ENCODE measurements at places on chromosomes 7 and 10.

- DNase-seq: no peak
Measured at GRCh38 chr10:48536916-48537890, 67.7 kb downstream of the ARHGAP22 start.

DNA sequence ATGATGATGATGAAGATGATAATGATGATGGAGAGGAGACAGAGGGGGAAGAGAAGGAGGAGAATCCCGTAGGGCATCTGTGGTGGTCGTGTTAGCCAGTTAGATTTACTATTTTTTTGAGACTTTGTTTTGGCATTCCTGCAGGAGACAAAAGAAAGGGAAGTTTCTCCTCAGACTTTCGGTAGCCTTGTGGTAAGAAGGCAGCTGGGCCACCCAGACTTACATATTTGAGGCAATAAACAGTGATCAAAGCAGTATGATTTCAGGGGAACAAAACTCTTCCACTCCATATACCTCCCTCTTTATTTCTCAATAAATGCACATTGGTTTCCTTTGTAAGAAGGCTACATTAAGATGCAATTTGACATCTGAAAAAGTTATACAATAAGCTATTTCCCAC lies 32.4 kb upstream of the BICC1 start:
- no peak for DNase-seq

DNA sequence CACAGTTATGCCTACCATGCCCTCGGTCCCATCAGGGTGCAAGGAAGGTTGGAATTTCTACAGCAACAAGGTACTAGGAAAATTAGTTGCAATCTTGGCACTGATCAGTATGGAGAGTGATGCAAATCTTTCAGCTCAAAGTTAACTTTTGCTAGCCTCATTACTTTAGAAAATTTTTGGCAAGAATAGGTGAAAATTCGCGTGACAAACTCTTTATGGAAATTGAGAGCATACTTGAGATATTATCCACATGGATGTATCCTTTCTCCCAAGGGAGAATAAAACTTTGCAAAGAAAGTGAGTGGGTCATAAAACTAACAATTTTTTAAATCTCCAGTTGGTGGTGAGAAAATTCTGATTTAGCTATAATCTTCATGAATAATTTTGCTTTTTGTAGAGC lies 71.1 kb upstream of the SLC39A12 start:
- no peak for DNase-seq

- DNase-seq: no peak
Measured at GRCh38 chr7:1638215-1638661, 31.8 kb upstream of the ELFN1 start.

- no peak for DNase-seq
Measured at GRCh38 chr10:24744946-24745345, 21.3 kb upstream of the ARHGAP21 start.

- no peak for DNase-seq
Measured at GRCh38 chr7:156153590-156153989, 341.3 kb upstream of the SHH start.

- no peak for DNase-seq
Measured at GRCh38 chr10:79404231-79404609, 41.2 kb downstream of the ZCCHC24 start.

DNA sequence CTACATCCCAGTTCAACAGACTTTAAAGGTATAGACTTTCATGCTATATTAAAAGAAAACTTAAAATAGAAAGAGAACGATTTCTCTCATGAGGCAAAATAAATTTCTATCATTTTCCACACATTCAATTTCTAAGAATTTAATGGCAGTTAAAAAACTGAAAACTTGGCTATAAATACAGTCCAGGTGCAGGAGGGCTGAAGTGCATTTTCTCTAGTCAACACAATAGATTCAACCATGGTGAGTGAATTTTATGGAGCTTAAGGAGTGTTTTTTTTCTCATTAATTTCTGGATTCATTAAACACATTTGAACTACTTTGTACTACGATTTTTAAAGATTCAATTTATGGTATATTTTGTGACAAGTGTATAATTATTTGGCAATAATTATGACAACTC lies 240.8 kb upstream of the SLC26A5 start:
- no peak for DNase-seq

DNA sequence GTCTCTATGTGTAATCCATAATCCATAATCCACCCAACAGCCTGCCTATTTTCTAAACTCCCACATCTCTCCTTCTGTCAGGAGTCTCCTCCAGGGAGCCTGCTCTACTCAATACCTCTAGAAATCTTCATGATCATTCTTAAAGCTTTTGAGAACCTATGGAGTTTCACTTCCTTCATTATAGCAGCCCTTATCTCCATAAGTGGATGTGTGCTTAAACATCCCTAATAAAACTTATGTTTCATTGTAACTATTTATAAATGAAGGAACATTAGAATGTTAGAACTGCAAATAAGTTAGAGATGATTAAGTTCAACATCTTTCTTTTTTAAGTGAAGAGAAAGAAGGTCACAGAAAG lies 8.5 kb downstream of the CPED1 start:
- no peak for DNase-seq

DNA sequence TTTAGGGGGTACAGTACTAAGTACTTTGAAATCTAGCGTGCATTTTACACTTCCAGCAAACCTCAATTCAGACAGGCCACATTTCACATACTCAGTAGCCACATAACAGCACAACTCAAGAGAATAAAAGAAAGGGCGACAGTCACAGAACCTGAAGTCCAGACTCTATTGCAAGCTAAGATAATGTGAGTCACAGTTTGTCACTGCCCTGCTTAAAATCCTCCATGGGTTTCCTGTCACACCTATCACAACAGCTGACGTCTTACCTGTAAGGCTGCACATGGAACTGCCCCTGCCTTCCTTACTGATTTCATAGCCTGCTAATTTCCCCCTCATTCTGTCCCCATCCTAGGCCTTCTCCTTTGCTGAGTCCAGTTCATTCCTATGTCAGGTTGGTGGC lies 16.1 kb upstream of the CDK14 start:
- no peak for DNase-seq

- no peak for DNase-seq
Measured at GRCh38 chr7:27134392-27134791, 3.8 kb upstream of the HOXA4 start.

- DNase-seq: no peak
Measured at GRCh38 chr7:149422914-149423301, 38.0 kb downstream of the ZNF777 start.

DNA sequence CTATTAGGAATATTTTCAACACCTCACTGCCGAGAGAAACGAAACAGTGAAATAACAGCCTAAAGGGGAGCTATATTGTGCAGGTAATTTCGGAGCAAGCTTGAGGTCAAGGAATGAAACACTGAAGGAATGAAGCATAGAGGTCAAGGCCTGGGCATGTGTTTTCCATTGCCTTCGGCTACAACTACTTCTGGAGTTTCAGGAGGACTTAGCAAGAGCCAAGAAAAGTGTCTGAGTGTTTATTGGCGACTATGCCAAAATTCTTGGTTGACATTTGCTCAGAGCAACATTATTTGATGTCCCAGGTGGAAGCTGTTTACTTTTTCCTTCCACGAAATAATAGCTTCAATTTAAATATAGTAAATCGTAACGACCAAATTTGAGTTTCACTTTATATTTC lies 89.6 kb upstream of the IFRD1 start:
- no peak for DNase-seq

GRCh38 chr7:151679881-151680612 lies 160.4 kb upstream of the RHEB start:
- DNase-seq: no peak

DNA sequence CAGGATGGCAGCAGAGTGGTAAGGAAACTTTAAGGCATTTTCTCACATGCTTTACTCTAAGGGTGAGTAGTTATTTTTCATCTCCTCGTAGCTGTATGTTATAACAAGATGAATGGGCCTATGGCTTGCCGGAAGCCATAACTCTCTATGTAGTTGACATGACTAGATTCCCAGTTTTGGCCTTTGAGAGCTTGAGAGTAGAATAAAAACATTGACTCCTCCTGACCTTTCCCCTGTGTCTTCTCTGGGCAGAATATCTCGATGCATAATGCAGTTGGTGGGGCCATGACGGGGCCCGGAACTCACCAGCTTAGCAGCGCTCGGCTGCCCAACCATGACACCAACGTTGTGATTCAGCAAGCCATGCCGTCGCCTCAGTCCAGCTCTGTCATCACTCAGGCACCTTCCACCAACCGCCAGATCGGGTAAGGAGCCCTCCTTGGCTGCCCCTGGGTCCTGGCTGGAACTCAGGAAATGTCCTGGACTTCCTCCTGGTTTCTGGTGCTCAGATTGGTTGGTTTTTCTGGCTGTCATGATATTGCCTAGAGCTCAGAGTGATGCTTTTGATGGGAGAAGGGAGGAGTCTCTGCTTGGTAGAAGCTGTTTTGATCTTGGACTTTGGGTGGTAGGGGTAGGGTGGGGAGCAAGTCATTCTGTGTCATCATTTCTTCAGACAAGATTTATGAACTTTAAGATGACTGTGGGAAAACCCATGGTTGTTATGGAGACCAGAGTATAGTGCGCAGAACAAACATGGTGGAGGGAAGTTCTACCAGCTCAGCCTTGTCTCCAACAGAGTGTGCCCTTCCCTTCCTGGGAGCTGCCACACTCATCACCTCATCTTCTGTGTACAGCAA lies 158.0 kb downstream of the CREB5 start:
- no peak for DNase-seq

DNA sequence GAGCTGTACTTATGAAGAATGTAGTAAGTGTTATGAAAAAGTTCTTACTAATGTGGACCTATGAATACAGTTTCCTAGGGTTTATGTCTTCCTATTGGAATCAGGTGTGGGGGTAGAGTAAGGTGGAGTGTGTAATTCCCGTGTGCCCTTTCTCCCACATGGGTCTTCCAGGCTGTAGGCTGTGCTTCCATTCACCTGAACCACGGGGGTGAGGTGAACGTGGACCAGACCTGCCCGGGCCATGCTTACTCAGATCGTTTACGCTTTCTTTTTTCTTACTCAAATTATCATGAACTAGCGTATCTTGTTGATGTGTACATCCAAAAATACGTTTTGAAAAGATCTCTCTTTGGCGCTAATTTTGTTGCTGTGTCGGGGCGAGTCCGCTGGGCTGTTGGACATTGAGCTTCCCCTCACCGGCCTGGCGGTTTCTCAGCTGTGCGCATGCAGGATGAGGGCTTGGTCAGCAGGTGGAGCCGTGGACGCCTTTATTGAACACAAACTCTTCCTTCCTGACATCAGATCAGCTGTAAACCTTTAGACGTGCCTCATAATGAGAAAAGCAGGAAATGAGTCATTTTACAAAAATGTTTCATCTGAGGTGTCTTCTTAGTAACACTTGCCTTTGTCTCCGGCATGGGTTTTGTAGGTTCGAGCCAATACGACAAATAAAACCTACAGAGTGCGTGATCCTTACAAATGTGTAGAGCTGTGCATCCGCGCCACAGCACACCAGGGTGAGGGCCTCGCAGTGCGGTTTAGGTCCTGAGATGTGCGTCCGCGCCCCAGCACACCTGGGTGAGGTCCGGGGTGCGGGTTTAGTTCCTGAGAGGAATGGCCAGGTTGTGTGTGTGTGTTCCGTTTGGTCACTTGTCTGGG lies 53.8 kb downstream of the WDR37 start:
- no peak for DNase-seq

- no peak for DNase-seq
Measured at GRCh38 chr10:125720002-125720382, 483 bp downstream of the EDRF1 start.

DNA sequence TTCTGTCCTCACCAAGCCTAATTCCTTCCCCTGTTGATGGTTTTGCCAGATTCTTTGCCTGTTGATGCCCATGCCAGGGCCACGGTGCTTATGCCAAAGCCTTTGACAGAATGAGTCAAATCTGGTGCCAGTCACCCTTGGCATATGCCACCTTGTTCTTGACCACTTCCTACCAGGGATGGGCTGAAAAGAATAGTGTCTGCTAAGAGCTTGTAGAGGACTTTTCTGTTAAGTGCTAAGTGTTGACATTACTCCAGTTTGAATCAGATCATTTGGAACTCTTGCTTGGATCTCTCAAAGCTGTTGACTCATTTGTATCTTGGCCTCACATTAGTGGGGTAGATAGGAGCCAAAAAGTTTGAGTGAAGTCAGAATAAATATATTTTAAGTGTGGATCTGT lies 661.2 kb downstream of the AUTS2 start:
- DNase-seq: no peak

DNA sequence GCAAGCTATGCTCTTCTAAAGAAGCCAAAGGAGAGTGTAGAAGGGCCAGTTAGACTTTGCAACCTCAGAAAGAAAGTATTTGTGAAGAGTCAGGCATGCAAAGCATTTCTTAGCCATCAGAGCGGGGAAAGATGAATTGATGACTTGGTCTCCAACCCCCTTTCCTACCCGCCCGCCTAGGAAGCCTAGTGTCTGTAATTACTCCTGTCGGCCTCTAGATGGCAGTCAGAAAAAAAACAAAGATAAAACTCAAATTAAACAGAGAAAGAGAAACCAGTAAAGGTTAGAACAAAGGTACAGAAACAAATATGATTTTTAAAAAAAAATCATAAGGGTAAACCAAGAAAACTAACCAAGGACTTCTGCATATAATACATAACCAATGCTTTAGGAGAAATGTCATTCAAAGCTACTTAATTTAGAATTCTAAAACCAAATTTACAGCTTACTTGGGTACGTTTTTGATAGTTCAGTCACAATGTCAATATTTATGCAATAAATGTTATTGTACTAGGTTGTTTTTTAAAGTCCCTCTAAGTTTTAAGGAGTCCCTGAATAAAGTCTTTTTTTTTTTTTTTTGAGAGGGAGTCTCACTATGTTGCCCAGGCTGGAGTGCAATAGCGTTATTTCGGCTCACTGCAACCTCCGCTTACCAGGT lies 97.6 kb downstream of the LYZL1 start:
- DNase-seq: no peak

GRCh38 chr10:22648547-22648961 lies 65.8 kb downstream of the PIP4K2A start:
- no peak for DNase-seq

DNA sequence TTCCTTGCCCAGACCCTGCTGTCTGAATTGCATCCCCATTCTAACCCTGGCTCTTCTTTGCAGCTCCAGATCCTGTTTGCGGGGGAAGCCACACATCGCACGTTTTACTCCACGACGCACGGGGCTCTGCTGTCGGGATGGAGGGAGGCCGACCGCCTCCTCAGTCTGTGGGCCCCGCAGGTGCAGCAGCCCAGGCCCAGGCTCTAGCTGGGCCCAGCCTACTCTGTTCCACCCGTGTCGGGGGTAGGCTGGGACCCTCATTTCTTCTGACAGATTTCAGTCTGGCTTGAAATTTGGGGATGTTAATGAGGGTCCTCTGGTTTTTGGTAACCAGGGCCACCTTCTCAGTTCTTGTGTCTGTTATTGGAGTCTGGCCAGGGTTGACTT lies 2.7 kb upstream of the MTG1 start:
- DNase-seq: no peak

- no peak for DNase-seq
Measured at GRCh38 chr7:151011097-151011409, 13.2 kb downstream of the ATG9B start.

Data from NCI-H1930 (cell line).